ENCODE measurements at places on chromosomes 5 and 9.

GRCh38 chr5:172605466-172605865 lies 35.6 kb upstream of the NEURL1B start:
- DNase-seq = peak; percentile 64

- DNase-seq = no peak
Measured at GRCh38 chr9:85249313-85249621, 492.5 kb downstream of the AGTPBP1 start.

- no peak for DNase-seq
Measured at GRCh38 chr5:58890265-58890664, 307.4 kb downstream of the RAB3C start.

DNA sequence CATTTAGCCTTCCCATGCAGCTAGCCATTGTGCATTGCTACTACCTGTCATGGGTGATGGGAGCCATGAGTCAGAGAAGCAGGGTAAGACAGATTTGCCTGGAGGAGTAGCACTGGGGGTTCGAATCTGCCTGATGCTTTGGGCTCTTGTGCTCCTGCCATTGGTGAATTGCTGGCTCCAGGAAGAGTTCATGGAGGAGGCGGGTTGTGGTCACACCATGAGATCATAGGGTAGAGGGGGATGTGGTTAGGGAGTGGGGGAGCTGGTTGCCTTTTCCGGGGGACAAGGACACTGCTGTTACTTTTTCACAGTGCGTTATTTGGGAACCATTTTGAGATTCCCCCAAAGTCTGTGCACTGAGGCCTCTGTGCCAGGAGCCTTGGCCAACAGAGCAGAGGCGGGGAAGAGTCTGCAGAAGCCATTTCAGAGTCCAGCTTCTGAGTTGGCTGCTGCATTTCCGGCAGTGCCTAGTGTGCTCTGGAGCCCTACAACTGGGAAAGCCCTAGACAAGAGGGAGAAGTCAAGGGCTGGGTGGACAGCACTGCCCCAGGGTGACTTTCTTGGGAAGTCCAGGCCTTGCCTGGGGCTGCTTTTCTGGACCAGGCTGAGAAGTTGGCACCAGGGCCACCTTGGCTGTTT lies 6.2 kb downstream of the ANGPTL2 start:
- DNase-seq = no peak

- no peak for DNase-seq
Measured at GRCh38 chr9:2262386-2263071, 247.4 kb downstream of the SMARCA2 start.

DNA sequence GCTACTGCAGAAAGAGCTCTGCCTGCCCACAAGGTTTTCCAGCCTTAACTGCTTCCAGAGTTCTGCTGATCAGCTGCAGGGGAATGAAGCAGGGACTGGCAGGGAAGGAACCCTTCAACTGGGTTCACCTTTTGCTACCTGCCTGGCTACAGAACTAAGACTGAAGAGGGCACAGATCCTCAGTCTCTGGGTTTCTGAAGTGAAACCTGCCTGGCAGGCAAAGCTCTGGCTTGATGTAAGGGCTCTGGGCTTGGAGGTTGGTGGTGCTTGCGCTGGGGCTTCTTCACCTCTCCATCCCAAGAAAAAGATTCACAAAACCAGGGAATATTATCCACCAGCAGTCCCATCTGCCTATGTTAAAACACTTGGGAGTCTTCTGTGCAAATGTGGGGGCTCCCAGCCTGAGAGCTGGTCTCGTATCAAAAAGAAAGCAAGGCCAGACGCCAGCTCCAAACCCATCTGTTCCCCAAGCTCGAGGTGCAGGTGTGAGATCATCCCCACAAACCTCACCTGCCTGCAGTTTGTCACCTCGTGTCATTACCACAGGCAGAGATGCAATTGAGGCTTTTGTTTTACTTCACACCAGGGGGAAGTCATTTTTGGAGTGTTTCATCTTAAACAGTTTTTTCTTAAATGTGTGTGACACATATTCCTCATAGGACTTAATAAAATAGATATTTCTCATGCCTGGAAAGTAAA lies 58.3 kb downstream of the BNC2 start:
- DNase-seq = no peak

DNA sequence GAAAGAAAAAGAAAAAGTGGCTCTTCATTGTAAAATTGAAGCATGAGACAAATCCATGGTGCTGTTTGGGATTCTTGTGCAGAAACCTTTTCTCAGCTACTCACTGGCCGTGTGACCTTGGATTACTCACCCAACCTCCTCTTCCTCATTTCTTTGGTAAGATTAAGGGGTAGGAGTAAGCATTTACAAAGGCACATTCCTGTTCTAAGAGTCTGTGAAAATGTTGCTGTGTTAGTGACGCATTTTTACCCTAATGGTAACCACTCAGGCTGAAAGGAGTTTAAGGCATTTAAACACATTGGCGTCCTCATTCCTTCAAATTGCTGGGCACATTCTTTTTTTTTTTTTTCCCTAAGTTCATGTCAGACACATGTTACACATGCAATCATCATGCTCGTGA lies 4.3 kb downstream of the RAI14 start:
- peak; percentile 41 for DNase-seq

DNA sequence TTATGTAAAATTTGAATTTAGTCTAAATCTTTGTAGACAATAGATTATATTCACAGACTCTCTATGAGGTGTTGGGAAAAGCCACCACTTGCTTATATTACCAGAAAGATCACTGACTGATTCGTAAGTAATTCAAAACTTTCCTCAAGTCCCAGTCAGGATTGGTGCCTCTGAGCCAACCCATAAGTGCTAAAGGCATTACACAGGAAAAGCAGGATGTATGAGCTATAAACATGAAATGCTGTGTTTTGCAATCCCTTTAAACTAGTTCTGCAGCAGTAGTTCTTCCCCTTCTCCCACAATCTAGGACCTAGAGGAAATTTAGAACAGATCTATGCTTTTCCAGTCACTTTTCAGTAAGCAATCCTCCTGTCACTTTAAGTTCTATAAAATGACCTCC lies 48.0 kb downstream of the SHLD3 start:
- DNase-seq = peak; percentile 77

GRCh38 chr5:101531026-101531425 lies 627.9 kb upstream of the ST8SIA4 start:
- no peak for DNase-seq

DNA sequence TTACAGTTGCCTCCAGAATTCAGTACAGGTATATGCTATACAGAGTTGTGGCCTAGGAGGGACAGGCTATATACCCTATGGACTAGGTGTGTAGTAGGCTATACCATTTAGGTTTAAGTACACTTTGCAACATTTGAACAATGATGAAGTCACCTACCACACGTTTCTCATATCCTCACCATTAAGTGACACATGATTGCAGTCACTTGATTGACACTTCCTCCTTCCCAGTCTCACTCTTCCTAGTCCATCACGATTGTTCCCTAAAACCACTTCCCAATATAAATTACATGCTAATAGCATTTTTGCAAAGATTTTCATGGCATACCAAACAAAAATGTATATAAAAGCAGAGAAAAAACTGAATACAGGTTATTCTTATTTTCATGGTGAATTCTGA lies 312.2 kb downstream of the EPB41L4A start:
- DNase-seq = peak; percentile 52

DNA sequence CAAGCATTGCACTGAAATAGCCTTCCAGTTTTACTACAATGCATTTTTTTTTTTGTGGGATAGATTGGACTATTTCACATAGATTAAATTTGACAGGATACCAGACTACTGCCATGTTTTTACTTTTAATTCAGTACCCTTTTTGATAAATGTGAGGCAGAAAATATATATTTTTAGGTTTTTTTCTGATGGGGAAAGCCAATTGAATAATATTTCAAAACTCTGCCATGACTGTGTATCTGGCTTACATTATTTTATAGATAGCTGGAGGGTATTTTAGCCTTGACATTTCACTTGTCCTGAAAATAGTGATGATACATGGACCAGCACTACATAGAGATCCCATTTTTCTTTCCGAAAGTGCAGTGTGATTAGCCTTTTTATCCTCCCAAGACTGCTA lies 133.5 kb upstream of the PRR16 start:
- no peak for DNase-seq

GRCh38 chr9:123389070-123389469 lies 33.1 kb downstream of the CRB2 start:
- DNase-seq = no peak

DNA sequence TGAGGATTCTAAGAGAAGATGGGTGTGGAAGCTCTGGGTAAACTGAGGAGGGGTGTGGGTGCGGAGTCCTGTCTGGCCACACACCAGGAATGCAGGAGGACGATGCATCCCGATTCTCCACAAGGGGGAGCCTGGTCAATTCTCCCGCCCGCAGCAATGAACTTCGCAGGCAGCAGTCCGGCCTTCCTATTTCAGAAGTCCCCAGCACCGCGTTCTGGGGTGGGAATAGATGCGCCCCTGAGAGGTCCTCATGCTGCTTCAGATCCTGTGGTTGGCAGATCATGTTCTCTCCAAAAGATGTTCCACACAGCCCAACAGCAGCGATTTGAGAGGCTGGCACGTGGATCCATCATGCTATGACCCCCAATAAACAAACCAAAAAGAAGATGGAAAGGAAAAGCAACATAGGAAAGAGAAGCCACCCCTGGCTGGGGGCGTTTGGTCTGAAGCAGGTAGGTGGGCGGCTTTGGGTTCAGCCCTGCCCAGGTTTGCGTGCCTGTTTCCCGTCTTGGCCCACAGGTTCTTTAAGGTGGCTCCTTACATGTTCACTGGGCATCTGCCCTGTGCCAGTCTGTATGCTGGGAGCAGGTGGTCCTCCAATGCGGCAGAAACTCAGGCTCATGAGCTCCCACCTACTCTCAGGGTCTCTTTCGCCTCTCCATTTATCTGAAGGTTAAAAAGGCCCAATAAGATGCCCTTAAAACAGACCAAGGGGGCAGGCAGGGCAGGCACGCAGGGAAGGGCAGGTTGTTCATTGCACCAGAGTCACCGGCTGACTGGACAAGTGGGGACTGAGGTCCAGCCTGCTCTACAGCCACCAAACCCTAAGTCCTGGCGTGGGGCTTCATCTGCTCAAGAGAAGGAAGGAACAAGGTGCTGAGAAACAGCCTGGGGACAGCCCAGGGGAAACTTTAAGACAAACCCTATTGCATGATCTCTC lies 171.6 kb downstream of the PAX5 start:
- DNase-seq = peak; percentile 30

- peak; percentile 99 for DNase-seq
Measured at GRCh38 chr5:139232147-139232724, 34.1 kb upstream of the SIL1 start.

DNA sequence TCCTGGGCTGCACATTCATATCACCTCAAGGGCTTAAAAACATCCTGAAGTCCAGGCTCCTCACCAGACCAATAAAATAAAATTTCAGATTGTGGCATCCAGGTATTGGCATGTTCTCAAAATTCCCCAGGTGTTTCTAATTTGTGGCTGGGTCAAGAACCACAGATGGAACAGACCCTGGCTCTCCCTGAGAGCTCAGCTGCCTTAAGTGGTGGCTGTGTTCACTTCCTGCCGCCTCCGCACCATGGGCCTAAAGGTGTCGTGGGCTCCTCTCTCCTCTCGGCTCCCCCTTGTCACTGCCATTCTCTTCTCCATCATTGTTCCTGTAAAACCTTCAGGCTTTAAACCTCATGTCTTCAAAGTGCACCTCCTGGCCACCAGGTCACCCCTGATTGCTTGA lies 17.8 kb upstream of the CCNJL start:
- no peak for DNase-seq

GRCh38 chr5:14396737-14397136 lies 184.9 kb upstream of the OTULINL start:
- DNase-seq = no peak

- DNase-seq = no peak
Measured at GRCh38 chr5:7756453-7756852, 94.5 kb downstream of the CFAP90 start.

DNA sequence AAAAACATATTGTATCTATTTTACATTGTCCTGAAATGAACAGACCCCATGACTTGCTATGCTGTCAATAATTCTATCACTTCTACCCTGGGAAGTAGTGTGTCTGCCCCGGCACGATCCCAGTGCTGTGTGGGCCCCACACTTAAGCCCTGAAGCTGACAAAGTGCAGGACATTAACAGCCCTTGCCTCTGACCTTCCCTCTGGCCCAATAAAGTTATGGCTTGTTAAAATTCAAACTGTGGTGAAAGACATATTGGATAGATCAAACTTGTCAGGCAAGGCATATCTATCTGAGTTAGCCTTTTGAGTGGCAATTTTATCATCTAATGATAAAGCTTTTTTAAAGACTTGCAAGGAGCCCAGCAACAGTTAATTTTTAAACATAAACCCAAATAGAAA lies 229.2 kb downstream of the SPOCK1 start:
- no peak for DNase-seq

GRCh38 chr5:179275381-179275878 lies 69.8 kb downstream of the ADAMTS2 start:
- no peak for DNase-seq

- DNase-seq = no peak
Measured at GRCh38 chr5:32458880-32459495, 14.4 kb upstream of the ZFR start.

- DNase-seq = no peak
Measured at GRCh38 chr9:8436786-8437185, 637.2 kb upstream of the DMAC1 start.

GRCh38 chr9:89945133-89945532 lies 340.3 kb downstream of the GADD45G start:
- DNase-seq = no peak

DNA sequence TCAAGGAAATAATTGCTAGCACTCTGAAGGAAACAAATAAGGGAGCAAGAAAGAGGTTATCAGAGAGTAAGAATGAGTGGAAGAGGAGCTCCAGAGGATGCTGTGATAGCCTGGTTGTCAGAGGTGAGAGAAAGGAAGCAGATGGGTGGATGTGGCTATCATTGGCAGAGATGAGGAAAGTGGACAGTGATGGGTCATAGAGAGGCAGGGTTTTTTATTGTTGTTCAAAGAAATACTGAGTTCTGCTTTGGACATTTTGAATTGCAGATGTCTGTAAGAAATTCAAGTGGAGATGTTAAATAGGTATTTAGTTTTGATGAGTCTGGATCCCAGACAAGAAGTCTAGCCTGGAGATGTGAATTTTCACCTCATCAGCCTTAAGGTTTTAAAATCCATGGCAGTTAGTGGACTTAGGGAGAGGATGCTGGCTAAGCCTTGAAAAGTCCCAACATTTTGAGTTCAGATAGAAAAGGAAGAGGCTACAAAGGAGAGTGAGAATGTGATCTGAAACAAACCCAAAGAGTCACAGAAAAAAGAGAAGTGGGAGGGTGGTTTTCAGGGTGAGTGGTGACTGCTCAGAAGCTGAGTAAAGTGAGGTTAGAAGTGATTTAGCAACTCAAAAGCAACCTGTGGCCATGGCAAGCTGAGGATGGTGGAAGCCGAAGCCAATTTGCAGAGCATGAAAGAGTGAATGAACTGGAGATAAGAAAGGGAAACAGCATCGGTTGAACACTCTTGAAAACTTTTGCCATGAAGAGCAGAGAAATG lies 50.4 kb downstream of the PPIC start:
- DNase-seq = no peak
